HS-5 (cell line): ENCODE measurements at places on chromosomes 1 and 21.

- no peak for DNase-seq
Observed at GRCh38 chr1:160402001-160402795, 1.8 kb downstream of the VANGL2 start.

DNA sequence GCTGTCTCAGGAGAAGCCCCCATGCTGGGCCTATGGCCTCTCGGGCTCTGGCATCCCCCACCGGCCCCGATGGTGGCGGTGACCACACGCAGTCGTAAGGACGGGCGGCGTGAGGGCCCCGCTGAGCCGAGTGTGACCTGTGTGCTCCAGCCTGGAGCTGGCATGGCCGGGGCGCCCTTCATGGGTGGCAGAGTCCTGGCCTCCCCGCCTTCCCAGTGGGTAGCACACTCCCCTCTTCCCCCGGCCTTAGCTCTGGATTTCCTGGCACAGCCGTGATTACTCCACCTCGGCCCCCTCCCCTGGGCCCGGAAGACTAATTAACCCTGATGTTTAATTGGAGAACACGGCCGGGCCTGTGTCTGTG, 44.6 kb downstream of the SLX9 start:
- DNase-seq: no peak

GRCh38 chr1:211738691-211739301, 63.4 kb upstream of the NEK2 start:
- DNase-seq: no peak

GRCh38 chr21:36693489-36694030, 5.4 kb upstream of the SIM2 start:
- DNase-seq: no peak
